IPS DF 19.7 (cell line): ENCODE measurements at places on chromosomes 13 and 19.

DNA sequence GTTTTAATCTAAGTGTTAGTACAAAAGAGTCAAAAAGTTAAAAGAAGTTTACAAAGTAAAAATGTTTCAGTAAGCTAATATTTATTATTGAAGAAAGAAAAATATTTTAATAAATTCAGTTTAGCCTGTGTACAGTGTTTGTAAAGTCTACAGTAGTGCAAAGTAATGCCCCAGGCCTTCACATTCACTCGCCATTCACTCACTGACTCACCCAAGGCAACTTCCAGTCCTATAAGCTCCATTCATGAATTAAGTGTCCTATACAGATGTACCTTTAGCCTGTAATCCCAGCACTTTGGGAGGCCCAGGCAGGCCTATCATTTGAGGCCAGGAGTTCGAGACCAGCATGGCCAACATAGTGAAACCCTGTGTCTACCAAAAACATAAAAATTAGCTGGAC is 24.1 kb upstream of the AKAP11 start:
- DNase-seq: no peak

DNA sequence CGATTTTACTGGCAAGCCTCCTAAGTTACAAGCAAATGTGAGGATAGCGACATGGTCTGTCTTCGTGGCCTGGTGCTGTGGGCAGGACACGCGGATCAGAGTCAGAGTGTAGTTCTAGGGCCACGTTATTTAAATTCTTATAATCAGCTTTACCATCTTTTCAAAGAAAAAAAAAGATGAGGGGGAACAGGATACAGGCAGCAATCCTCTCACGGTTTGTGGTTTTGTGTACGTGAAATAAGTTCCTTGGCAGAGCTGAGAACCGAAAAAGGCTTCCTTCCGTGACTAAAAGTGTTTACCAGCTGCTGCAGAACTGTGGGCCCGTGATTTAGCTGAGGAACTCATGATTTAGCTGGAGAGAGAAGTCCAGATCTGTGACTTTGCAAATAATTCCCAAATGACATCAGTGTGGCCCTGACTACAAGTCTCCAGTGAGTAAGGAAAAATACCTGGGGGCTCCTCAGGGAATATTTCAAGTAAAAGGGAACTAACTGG is 27.2 kb downstream of the RCBTB2 start:
- DNase-seq: no peak

DNA sequence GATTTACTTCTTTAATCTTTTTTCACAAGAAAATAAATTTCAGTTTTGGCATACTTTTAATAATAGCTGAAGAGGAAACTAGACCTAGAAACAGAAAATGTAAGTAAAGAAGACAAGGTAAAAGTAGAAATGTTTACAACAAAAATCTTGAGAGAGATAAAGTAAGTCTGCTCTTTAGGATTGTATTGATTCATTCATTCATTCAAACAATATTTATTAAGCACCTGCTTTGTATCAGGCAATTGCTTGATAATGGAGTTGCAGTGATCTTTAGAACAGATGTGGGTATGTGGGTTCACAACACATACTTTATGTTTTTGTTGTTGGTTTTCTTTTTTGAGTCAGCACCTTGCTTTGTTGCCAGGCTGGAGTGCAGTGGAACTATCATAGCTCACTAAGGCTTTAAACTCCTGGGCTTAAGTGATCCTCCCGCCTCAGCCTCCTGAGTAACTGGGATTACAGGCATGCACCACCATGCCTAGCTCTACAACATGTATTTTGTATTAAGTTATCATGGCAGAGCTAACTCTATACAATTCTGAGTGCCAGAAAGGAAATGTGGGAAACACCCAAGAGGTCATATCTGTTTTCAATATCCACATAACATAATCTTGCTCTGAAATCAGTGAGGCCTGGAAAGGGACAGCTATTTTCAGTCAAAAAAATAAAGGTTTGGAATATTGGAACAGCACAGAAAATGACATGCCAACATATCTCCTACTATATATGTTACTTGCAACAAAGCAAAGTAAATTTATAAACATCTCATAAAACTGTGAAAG is 8.8 kb upstream of the SPART start:
- DNase-seq: no peak

DNA sequence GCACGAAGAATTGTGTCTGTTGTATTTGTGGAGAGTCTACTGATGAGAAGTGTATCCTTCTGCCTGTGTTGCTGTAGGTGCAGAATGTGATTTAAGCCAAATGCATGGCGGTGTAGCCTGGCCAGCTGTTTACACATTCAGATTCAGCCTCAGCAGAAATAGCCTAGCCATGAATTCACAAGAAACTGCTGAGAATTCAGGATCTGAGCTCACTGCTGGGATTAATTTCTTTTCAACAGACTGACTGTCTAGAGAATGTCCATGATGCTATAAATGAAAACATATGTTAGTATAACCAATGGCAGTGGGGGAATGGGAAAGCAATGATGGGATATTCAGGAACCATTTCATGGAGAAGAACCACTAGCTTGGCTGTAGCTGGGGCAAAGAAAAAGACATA is 77.4 kb upstream of the RNF113B start:
- DNase-seq: no peak

DNA sequence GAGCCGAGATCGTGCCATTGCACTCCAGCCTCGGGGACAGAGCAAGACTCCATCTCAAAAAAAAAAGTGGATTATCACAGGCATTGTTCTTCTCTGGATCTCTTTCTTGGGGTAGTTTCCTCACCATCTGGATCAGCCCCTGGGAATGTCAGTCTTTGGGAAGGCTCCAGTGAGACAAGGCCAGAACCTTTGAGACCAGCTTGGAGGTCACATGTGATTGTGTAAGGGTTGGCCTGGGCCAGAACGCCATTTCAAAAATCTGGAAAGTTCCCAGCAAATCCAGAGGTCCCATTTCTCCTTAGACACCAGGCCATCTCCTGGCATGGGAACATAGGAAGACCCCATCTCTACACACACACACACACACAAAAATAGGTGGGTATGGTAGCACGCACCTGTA is 14.2 kb upstream of the ANGPTL8 start:
- no peak for DNase-seq

DNA sequence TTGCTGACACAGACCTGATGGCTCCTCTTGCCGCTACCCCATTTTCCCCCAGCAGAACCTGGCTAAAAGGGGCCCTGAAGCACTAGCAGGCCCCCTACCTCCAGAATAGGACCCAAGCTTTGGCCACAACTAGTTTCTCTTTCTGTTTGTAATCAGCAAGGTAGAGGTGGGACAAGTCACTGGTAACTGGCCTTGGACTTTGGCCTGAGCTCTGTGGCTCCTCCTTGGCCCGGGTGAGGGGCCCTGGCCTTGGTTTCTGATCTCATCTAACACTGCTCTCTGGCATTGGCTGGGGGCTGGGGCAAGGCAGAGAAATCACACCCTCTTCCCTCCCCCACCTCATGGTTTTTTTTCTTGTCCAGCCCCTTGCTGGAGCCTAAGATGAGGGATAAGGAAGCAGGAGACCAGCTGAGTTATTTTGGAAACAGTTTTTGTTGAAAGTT is 2.1 kb downstream of the CALM3 start:
- no peak for DNase-seq
